ENCODE measurements at places on chromosomes 3 and 15. TPM values are rescaled to one million over a fixed set of nuclear protein-coding genes. Genes with fewer than 3 reads are reported as not detected.

DNA sequence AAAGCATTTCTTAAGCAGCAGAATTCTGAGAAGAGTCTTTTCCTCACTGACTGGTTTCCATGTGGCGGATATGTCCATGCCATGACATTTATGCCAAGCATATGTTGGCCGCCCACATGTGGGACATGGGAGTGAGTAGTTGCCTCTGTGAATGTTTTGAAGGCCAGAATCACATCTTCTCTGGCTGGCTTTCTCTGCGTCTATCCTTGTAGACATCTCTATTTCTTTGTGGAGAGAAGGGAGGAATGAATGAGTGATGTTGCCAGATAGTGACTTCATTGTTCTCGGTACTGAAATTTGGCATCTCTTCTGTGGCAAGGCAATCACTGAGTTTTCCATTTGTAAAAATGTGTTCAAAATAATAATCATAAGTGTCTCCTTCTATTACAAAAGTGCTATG is 316.0 kb downstream of the CLSTN2 start:
- DNase-seq = no peak

GRCh38 chr15:70243686-70244540 is 146.2 kb upstream of the TLE3 start:
- no peak for DNase-seq

- DNase-seq = no peak
These were observed 294.6 kb upstream of the DPPA4 start for GRCh38 chr3:109631897-109632296.

DNA sequence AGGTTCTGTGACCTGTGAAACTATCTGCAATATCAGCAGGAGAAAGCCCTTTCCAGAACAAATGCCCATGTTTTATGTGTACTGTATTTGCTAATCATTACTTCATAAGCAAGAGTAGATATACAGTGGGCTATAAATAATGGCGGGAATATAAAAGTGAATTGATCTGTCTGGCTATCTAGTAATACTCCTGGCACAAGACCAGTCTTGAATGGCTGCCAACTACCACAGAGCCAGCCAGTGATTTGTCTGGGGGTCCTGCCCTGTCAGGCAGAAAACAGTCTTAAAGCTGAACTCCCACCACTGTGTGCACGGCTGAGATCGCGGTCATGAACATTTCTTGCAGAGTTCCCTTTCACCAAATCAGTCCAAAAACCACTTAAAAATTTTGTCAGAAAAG is 176.3 kb downstream of the MEIS2 start:
- no peak for DNase-seq

DNA sequence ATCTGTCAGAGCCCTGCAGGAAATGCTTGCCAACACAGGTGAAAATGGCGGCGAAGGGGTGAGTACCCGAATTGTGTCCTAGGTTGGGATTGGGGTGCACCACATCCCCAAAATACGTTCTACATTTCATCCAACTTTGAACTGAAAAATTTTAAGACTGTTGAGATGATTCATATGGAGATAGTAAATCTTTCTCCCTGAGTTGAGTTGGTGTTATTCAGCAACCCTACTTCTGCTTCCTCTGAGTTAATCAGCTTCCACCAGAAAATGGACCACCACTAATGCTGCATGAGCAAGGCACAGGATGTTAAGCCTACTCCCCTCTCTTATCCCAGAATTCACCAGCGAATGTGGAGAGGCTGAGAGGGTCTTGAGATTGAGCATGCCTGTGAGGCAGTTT is 192.9 kb downstream of the RYR3 start:
- DNase-seq = no peak

DNA sequence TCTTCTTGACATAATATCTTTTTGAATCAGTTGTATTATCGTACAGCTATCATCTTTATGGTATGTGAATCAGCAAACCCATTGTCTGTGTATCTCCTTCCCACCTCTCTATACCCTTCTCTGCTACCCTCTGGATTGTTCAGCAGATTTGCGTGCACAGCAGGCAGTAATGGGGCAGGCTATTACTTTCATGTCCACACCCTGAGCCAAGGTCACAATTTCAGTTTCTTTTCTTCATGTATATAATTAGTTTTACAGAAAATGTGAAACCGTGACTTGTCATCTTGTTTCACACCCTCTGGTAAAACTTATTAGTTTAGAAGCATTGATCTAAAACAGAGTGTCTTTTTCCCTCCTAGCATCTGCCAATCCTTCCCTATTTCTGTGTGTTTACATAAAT is 770.4 kb upstream of the SEMA6D start:
- no peak for DNase-seq

DNA sequence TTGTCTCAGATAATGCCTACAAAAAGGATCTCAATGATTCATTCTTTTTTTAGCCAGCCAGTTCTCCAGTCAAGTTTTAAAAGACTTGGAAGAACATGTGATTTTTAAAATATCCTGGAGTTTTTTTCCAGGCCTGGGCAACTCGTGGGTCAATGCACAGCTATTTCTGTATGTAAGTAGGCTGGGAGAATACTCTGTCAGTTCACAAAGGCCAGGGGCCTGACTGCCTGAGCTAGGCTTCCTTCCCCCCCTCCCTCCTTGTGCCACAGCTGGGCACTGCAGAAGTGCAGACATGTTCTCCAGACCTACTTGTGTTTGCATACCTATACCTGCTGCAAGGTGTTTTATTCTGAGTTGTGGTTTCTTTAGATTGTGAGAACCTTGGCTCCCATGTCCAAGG is 43.7 kb downstream of the CTDSPL start:
- no peak for DNase-seq

- peak; percentile 30 for DNase-seq
These were observed 124.4 kb upstream of the CGNL1 start for GRCh38 chr15:57251941-57252340.

- DNase-seq = peak; percentile 55
These were observed 14.3 kb upstream of the SLC9C1 start for GRCh38 chr3:112308151-112308911.

Gene GPR87
- total RNA-seq = 62.8 TPM

Gene NLGN1
- total RNA-seq = not detected

Gene FETUB
- 0.07 TPM for total RNA-seq
